D721Med (cell line): ENCODE measurements at places on chromosomes 4 and X.

DNA sequence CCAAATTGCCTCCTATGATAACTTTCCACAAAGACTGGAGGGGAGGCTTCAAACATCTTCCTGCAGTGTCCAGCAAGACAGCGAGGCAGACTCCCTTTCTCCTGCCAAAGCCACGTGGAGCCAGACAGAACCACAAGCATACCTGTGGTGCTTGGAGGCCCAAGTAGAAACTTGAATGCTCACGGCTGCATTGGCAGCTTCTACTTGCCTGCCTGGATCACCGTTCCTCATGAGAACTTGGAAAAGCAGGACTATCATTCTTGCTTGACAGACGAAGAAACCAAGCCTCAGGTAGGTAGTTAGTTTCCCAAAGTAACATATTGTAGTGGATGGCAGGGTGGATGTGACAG lies 216.3 kb upstream of the SFRP2 start:
- DNase-seq: no peak

DNA sequence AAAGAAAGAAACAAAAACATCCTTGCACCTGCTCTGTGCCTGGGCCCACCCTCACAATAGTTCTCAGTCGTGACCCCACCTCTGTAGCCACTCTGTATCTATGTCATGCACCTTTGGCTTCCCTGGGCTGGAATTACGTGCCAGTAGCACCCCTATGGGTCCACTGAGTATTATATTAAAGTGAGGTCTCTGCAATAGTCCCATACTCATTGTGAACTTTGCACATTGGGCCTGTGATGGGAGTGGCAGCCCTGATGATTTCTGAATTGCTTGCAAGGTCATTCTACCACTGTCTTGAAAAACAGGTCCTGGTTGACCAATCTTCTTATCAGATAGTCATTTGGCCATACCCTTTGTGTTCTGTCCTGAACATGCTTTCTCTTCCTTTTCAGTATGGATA lies 1012.1 kb downstream of the RAB28 start:
- DNase-seq: no peak

DNA sequence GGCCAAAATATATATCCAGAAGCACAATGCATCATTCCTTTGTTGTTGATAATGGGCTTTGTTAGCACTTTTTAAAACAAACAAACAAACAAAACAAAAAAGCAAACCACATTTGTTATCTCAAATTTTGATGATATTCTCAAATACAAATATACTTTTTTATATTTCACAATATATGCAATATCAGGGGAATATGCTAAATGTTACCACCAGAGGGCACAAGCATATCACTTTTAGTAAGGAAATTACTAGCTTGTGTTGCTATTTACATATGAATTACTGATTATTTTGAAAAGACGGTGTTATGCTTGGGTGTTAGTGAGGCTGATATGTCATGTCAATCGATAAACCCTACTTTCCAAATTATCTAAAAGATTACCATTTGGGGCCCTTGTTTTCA lies 29.1 kb downstream of the RIPPLY1 start:
- no peak for DNase-seq

DNA sequence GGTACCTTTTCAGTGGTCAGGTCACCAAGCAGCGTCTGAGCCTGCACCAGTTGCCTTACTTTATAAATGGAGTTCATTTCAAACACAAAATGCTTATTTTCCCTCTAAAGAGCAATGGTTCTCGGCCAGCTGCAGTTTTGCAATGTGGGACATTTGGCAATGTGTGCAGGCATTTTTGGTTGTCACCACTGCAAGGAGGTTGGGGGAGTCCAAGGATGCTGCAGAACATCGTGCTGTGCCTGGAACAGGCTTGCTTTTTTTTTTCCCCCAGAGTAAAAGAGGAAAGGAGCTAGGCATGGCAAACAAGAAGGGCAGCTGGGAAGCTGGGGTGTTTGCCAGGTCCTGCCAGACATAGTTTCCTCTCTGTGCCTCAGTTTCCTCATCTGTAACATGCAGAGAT lies 115.6 kb downstream of the GPR143 start:
- no peak for DNase-seq

GRCh38 chr4:10007793-10008608 lies 13.3 kb downstream of the SLC2A9 start:
- DNase-seq: no peak
